ENCODE measurements at places on chromosomes 13 and 19.
A peak's percentile ranks its signal among the peaks of the same experiment; 100 is the strongest.

- DNase-seq = no peak
Measured at GRCh38 chr13:20911037-20911436, 8.5 kb upstream of the XPO4 start.

DNA sequence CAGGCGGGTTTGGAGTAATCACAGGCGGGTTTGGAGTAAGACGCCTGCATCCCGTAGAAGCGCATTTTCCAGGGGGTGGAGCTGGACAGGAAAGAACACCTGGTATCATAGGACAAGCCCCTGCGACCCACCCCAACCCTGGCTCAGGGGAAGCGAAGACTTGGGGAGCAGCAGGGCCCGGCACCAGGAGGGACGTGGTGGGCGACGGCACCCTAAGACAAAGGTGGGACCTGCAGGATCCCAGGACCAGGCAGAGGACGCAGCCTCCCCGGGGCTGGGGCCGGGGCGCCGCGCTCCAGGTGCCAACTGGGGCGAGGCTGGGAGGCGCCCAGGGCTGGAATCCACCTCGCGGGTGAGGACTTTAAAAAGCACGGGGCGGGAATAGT, 520 bp downstream of the ZNF600 start:
- peak; percentile 28 for DNase-seq

DNA sequence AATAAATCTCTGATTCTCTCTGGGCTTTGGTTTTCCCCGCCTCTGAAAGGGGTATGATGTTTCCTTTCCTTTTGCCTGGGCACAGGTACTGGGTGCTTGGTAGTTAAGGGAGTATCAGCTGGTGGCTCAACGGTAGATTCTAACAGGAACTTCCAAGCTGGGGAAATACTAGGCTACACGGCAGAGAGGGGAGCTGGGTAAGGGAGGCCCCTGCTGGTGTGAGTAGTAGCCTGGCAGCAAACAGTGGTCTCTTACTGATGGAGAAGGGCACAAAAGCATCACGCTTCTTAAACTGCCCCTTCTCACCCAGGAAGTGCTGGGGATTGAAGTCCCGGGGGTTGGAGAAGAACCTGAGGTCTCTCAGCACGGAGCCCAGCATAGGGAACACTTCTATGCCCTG, 26.9 kb upstream of the CYP2A7 start:
- DNase-seq = no peak

- DNase-seq = peak; percentile 47
Measured at GRCh38 chr13:104318121-104318520, 1251.9 kb upstream of the SLC10A2 start.

DNA sequence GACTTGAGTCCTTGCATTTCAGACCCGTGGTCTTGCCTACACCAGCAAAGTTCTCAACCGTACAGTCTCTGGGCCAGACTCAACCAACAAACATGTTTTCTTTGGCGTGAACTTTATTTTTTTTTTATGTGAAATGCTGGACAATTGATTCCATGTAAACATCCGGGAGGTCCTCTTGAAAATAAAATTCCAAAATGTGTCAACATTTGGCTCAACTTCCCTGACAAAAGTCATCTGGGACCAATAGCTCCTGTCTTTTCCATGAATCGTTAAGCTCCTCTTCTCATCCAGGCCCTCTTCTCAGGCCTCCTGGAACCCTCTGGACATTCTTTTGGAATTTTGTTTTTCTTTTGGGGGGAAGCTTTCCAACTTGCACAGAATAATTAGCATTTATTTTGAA, 2.7 kb downstream of the ALDH16A1 start:
- no peak for DNase-seq

DNA sequence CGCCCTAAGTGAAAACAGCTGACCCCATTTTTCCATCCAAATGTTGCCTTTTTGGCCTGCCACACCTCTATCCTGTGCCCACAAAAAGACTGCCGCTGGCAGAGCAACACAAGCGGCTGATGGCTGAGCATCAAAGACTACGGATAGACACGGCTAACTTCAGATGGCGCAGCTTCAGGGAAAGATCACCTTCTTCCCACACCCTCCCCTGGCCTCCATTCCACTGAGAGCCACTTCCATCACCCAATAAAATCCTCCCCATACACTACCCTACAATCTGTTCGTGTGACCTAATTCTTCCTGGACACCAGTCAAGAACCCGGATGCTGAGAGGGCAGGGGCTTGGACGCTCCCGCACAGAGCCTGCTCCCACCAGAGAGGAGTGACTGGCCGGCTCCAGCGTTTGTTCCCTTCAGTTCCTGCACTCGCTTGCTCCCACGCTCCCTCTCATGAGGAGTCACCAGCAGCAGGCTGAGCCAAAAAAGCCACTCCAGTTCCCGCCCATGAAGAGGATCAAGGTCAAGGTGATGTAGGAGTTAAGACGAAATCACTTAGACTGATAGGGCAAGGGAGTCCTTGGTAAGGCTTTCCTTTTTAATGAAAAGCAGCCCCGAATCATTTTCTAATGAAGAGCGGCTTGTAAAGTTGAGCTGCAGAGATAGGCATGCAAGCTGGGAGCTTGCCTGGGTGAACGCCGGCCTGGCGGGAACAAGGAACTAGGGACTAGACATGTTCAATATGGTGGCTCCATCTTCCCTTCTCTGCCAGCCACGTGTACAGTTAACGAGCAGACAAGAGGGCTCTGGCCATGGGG, 35.7 kb downstream of the TSKS start:
- DNase-seq = no peak

DNA sequence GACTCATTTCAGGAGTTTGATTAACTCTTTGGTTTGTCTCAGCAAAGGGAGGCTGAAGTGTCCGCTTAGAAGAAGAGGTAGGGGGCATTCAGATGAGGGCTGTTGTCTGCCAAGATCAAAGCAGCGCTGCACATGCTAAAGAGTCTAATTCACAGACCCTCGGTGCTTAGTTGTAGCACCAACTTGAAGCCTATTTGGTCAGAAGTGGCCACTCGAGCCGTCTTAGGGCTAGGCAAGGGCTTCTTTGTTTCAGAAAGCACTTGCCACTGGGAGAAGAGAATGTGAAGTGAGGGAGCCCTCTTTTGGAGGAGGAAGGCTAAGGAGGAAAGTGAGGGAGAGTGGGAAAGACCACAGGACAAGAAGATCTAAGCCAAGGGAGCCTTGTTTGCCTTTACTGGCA, 313.4 kb upstream of the TMTC4 start:
- peak; percentile 21 for DNase-seq

- no peak for DNase-seq
Measured at GRCh38 chr13:24724714-24725113, 39.3 kb upstream of the RNF17 start.

GRCh38 chr19:11191934-11192333, 5.4 kb downstream of the KANK2 start:
- no peak for DNase-seq

DNA sequence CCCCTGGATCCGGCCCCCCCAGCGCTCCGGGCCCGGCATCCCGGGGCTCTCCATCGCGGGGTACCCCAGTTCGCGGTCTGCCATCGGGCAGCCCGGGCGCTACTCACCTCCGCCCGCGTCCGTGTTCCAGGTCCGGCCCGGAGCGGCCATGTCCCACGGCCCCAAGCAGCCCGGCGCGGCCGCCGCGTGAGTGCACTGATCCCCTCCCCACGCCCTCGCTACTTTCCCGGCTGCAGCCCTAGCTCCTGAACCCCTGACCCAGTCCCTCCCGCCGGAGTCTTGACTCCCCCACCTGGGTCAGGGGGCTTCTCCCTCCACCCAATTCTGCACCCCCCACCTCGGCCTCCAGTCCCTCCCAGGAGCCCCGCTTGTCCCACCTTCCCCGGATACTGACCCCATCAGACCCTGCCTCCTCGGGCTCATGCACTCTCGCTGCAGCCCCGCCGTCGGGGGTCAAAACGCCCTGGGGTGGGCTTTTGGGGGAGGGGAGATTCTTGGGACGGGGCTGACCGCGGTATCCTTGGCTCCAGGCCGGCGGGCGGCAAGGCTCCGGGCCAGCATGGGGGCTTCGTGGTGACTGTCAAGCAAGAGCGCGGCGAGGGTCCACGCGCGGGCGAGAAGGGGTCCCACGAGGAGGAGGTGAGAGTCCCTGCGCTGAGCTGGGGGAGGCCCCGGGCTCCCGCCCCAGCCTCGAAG, 566 bp downstream of the HMG20B start:
- DNase-seq = no peak

GRCh38 chr19:1173159-1173844, 766 bp downstream of the SBNO2 start:
- no peak for DNase-seq

DNA sequence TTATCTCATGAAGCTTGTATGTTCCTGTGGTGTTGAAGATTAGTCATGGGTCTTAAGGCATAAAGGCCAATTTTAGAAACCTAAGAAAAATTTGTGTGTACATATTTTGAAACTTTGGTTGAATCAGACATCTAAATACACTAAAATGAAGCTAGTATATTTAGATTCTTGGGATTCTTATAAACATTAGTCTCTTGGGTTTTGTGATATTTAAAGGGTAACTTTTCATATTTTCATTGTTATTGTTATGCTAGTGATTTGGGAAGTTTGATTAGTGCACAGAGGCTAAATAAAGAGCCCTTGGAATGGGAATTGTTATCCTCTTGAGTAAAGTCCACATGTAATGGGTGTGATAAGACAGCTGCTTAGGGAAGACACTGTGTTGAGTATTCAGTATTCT, 24.5 kb downstream of the UBA2 start:
- no peak for DNase-seq

DNA sequence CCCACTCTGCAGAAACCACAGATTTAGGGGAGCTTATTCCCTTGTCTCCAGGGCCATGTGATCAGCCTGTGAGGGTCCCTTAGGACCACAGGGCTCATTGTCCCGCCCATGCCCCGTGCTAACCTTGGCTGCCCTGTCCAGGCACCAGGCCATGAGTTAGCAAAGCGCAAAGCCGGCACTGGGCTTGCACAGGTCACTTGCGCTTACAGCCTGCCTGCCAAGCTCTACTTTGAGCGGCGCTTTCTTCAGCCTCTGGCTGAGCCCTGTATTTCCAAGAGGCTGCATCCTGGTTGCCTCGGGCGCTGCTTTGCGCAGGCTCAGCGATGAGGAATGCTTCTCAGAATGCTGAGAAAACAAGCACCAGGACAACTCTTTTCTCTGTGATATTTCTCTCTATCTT, 188.0 kb downstream of the TDRD3 start:
- DNase-seq = no peak

DNA sequence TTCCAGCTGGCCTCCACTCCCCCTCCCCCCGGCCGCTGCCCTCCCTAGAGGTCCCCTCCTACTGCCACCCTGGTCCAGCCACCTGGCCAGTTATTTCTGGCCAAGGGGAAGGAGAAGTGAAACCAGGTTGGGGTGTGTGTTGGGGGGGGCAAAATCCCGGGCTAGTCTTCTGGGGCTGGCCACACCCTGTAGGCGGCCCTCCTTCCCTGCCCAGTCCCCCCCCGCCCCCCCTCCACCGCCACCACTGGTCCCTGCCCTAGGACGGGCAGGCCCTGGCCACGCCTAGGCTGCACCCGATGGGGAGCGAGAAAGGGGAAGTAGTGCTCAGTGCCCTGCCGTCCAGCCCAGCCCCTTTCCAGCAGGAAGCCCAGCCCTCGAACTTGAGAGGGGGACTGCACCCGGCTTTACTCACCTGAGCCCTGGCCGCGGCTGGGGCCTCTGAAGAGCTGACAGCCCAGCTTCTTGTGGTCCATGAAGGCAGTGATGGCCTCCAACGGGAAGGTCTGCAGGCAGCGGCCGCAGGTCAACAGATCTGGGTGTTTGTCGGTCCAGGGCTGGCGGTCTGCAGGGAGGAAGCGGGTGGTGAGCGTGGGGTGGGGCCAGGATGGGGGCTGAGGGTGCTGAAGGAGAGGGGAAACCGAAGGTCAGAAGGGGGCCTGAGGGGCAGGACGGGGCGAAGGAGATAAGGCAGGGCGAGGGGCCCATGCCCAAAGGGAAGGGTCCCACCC, 813 bp downstream of the ZNF296 start:
- DNase-seq = peak; percentile 77

DNA sequence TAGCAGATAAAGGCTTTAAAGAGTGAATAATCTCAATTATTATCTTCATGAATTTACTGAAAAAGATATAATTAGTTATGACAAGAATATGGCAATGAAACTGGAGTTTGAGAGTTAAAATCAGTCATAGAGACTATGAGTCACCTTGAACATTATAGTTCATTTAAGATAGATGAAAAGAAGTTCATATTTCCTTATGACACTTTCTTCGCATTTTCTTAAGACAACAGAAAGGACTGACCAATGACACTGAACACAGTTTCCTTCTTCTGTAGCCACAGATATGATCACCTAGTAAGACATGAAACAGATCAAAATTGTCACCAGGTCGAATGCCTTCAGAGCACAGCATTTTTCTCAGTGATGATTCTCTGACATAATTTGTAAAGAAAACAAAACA, 202.1 kb downstream of the KLF12 start:
- DNase-seq = peak; percentile 22

GRCh38 chr19:51093510-51094345, 11.0 kb upstream of the KLK14 start:
- DNase-seq = peak; percentile 36

GRCh38 chr13:101726681-101727080, 274.2 kb downstream of the ITGBL1 start:
- DNase-seq = no peak

GRCh38 chr13:74979703-74980102, 502.3 kb downstream of the TBC1D4 start:
- DNase-seq = no peak

DNA sequence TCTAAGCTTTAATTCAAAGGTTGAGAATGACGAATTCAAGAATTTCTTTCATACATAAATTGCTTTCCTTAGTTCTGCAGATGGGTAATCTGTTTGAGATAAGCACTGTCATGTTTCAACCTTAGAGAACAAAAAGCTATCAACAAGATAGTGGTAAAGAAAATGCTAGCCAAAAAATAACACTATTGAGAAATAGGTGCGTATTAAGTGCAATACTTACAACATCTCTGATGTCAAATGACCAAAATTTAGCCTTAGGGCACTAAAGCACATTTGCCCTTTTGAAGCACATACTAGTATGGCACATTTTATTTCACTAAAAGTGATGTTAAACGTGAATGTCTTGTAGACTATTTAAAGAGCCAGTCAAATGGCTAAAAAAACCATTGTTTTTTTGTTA, 4.9 kb downstream of the KBTBD6 start:
- peak; percentile 23 for DNase-seq

DNA sequence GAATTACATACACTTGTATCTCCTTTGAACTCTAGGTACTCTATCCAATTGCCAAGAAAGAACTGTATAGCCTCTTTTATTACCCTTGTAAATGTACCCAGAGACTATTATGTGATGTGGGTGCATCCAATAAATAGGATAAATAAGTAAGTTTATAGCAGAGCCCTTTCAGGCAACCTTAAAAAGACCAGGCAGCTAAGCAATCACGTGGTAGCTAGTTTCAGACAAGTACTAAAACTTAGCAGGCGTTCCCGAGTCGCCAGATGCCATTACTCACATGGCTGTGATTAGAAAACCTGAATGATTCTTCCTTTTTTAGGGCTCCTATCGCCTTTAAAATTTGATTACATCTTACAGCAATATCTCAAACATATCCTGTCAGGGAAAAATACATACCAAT, 1303.0 kb downstream of the EFNB2 start:
- DNase-seq = no peak

- peak; percentile 69 for DNase-seq
Measured at GRCh38 chr13:99265821-99266426, 7.7 kb upstream of the GPR18 start.
